ENCODE measurements at places on chromosomes 4 and X.

DNA sequence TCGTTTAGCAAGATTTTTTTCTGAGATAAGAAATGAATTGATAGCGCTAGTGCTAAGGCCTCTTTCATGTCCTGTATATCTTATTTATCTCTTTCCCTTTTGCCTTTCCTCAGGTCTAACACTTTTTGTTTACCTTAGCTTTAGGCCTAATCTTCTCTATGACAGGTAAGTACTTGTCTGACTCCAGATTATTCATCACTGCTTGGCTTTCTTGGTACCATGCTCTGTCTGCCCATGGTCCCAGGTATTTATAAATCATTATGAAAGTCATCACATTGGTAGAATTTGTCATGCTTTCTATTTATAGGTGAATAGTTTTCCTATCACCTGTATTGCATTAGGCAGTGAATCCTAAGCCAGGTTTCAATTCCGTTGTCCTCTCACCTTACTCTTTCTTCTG is 99.5 kb upstream of the CTSO start:
- no peak for DNase-seq

DNA sequence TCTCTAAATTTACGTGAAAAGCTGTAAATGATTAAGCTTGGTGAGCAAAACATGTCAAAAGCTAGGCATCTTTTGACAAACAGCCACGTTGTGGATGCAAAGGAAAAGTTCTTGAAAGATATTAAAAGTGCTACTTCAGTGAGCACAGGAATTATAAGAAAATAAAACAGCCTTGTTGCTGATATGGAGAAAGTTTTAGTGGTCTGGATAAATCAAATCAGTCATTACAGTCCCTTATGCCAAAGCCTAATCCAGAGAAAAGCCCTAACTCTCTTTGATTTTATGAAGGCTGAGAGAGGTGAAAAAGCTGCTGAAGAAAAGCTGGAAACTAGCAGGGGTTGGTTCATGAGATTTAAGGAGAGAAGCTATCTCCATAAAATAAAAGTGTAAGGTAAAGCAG is 487.2 kb downstream of the CCSER1 start:
- DNase-seq, result no peak

GRCh38 chr4:106496061-106496460 is 127.5 kb upstream of the GIMD1 start:
- DNase-seq, result no peak

- DNase-seq, result no peak
Observed at GRCh38 chr4:18440527-18441202, 419.1 kb upstream of the LCORL start.

DNA sequence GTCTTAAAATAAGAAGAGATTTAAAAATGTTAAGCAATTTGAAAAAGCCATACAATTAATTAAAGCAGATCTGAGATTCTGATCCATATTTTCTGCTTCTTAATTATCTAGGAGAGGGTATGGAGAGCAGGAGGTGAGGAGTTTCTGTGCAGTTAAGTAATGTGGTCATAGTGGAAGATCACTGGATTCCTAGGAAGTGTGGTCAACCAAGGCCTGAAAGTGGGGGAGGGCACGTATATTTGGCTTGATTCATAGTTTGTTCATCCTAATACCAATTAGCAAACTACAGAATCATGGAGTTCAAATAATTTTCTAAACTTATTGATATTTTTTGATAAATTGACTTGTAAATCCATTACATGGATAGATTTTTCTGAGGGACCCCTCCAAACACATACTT is 768.3 kb downstream of the RAPGEF2 start:
- no peak for DNase-seq

DNA sequence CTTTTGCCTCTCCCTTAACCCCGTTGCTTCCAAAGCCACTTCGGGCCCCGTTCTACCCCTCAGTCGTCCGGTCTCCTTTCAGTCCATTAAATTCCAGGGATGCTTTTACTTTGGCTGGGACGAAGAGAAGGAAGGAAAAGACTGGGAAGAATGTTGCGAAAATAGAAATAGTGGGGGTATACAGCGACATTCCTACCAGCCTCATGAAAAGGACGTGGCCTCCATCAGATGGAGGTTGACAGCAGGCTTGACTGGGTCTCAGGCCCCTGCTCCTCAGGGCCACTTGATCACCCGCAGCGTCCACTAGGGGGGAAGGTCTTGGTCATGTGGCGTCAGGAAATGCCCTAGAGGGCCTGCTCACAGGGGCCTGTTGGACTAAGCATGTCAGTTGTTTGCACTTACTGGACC is 657 bp upstream of the ANKRD50 start:
- DNase-seq, result peak; percentile 24

All from hematopoietic multipotent progenitor cell treated with erythropoietin and hydrocortisone succinate and interleukin-3 and kit ligand, for 17 days (in vitro differentiated cells).